ENCODE measurements at places on chromosomes 2 and 18.

DNA sequence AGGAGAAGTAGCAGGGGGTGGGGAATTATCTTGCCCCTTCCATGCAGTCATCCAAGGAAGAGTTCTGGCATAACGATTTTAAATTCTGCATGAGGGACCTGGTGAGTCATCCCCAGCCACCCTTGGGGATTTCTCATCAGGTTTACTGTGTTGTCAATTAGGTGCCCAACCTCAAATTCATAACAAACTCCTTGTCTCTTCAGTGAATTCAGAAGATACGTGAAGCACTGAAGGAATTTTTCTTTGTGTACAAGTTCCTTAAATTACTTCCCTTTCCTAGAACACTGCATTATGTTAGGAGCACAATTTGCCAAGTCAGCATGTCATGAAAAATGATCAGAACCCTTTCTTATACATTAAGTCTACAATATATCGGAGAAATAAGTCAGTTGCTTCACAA is 70.8 kb upstream of the NOSTRIN start:
- no peak for DNase-seq

- DNase-seq, result no peak
Measured at GRCh38 chr2:216839688-216840087, 20.2 kb downstream of the TNP1 start.

- DNase-seq, result peak; percentile 90
Measured at GRCh38 chr2:27095745-27096651, 9.4 kb downstream of the KHK start.

DNA sequence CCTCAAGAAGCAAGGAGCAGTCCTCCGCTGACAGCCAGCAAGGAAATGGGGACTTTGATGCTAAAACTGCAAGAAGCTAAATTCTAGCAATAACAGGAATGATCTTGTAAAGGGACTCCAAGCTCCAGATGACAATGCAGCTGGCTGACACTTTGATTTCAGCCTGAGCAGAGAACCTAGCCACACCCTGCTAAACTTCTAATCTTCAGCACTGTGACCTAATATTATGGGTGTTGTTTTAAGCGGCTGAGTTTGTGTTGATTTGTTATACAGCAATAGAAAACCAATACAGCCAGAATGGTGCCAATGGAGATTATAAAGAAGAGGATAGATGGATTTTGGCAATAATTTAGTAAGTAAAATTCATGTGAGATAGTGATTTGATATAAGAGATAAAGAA is 196.7 kb upstream of the SPHKAP start:
- no peak for DNase-seq

GRCh38 chr2:35873921-35874320 is 481.7 kb upstream of the CRIM1 start:
- DNase-seq, result no peak

GRCh38 chr2:171327043-171327496 is 106.7 kb downstream of the METTL8 start:
- DNase-seq, result no peak

- no peak for DNase-seq
Measured at GRCh38 chr18:3458378-3458777, 8.4 kb downstream of the TGIF1 start.

GRCh38 chr2:112803691-112804521 is 19.6 kb upstream of the IL1A start:
- no peak for DNase-seq

- DNase-seq, result peak; percentile 44
Measured at GRCh38 chr2:239881561-239882320, 143.4 kb downstream of the NDUFA10 start.

DNA sequence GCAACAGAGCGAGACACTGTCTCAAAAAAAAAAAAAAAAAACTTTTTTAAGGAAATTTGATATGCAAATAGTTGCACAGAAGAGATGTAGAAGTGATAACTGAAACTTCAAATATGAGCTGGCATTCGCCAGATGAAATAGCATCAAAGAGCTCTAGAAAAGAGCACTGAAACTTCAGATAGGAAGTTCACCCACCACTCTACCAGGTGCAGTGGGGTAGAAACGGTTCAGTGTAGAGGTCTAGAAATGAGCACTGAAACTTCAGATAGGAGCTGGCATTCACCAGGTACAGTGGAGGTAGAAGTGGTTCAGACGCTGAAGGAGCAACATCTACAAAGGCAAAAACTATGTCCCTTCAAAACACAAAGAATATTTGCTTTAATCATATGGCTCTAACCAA is 9.0 kb upstream of the ONECUT2 start:
- DNase-seq, result no peak

- no peak for DNase-seq
Measured at GRCh38 chr2:109339519-109339966, 210.5 kb downstream of the SH3RF3 start.

DNA sequence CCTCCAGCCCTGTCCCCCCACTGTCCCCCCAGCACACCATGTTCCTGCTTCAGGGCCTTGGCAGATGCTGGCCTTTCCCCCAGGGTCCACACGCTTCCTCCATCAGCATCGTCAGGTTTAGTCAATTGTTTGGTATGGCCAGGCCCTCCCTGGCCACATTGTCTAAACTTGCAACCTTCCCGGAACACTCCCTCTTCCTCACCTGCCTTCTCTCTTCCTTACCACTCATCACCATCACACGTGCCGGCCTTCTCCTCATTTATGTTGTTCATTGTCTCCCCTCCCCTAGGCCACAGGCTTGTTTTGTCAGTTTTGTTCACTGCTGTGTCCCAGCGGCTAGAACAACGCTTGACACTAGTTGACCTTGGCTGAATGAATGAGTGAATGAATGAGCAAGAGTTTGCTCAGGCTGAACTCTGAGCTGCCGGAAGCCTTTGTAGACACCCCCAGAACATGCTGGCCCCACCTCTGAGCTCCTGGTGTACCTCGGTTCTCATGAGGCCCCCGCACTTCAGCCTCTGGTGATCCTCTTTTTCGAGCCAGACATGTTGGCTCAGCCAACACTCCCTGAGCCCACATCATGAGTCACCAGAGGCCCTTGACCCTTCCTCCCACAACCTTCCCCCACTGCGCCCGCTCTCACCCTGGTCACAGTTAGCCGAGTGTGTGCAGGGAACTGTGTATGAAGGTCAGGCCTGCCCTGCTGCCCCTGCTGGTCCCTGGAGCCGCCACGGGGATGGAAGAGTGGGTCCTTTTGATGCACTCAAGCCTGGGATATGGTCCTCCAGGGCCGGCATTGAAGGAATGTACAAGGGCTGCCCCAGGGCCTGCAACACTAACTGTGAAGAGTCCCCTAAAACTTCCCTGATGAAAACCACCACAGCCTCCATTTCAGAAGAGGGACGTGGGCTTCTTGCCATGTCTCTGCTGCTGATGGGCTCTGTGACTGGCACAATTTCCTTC is 57.5 kb downstream of the HS1BP3 start:
- peak; percentile 95 for DNase-seq

GRCh38 chr2:129193961-129194360 is 785.5 kb upstream of the RAB6C start:
- DNase-seq, result no peak

- no peak for DNase-seq
Measured at GRCh38 chr2:222297600-222297935, 1.2 kb downstream of the PAX3 start.

- no peak for DNase-seq
Measured at GRCh38 chr2:101608408-101609310, 88.8 kb upstream of the MAP4K4 start.

DNA sequence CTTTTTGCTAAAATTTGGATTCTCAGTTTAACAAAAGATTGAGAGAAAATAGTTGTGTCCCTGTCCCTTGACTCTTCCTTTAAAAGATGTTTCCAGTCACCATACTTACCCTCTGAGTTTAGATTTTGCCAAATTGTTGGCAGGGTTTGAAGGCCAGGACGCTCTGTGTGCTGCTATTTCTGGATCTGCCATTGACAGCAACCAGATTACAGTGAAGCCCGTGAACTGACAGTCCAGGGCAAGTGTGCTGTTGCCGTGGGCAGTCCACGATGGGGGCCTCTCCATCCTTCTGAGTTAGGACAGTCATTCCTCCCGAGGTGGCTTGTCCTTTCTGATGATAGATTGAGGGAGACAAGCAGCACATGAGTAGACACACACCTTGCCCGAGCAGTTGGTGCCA is 89.9 kb downstream of the PTPRM start:
- DNase-seq, result no peak

- no peak for DNase-seq
Measured at GRCh38 chr18:32072321-32072720, 19.4 kb upstream of the RNF138 start.

GRCh38 chr2:102051692-102052277 is 60.0 kb downstream of the IL1R2 start:
- no peak for DNase-seq

DNA sequence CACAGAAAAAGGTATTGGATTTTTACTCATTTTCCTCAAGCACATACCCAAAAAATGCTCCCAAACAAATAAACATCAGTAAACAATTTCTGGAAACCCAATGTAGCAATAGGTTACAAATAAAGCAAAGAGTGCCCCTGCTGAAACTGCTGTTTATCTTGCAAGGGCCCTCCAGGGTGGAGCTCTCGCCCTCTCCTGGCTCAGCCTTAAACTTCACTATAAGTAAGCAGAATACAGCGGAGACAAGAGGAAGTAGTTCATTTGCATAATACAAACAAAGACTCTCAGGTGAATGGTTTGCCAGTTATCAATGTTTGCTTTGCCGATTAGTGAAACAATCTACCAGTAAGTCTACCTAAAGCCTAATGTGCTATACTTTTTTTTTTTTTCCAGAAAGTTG is 437.6 kb downstream of the DLGAP1 start:
- DNase-seq, result no peak

DNA sequence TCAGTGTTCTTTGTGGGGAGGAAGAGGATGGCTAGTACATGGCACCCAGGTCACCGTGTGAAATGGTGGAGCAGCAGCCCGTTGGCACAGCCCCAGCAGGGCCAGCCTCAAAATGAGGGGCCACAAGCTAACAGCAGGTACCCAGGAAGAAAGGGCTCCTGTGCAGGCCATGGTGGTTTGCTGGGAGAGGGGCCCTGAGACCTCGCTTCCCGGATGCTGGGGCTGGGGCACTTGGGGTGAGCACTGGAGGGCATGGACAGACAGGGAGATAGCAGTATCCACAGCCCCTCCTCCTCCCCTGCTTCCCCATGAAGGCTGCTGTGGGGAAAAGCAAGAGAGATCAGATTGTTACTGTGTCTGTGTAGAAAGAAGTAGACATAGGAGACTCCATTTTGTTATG is 16.2 kb upstream of the TEX44 start:
- DNase-seq, result no peak

DNA sequence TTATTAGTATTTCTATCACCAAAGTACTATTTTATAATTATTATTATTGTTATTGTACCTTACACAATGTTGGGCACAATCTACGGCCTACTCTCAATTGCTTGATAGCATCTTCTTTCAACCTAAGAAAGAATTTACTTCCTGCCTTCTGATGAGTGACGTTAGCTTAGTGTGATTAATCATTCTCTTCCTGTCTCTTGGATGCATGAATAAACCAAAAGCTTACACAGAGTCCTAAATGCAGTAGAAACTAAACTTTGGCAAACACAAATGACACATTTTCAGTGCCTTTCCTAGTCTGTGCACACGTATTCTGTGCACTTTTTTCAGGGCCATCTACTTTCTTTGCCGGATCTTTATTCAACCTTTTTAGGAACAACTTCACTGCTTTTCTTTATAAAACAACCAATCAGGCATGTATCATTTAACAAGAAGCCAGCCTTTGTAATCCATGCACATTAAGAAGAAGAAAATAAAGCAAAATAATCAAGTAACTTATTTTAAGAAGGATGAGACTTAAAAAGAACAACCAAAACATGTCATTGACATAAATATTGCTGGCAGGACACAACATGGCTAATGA is 19.1 kb downstream of the TRAK2 start:
- no peak for DNase-seq

DNA sequence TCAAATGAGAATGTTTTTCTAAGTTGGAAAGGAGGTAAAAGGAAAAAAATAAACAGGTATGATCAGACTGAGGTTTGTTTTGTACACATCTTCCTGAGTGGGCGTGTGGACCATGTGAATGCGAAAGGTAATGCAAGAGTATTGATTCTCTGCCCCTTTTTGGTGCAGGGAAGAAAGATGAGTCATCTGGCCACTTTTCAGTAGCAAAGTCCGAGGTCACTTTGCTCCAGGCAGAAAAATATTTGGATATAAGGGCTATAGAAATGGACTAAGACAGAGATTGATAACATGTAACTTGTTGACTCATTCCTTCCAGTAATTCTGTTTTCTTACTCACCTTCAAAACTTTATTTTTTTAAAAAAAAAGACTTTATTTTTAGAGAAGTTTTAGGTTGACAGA is 130.5 kb downstream of the DSEL start:
- DNase-seq, result no peak

GRCh38 chr2:191262436-191262835 is 17.2 kb downstream of the MYO1B start:
- DNase-seq, result no peak

- no peak for DNase-seq
Measured at GRCh38 chr2:120206022-120206581, 17.1 kb downstream of the TMEM185B start.

DNA sequence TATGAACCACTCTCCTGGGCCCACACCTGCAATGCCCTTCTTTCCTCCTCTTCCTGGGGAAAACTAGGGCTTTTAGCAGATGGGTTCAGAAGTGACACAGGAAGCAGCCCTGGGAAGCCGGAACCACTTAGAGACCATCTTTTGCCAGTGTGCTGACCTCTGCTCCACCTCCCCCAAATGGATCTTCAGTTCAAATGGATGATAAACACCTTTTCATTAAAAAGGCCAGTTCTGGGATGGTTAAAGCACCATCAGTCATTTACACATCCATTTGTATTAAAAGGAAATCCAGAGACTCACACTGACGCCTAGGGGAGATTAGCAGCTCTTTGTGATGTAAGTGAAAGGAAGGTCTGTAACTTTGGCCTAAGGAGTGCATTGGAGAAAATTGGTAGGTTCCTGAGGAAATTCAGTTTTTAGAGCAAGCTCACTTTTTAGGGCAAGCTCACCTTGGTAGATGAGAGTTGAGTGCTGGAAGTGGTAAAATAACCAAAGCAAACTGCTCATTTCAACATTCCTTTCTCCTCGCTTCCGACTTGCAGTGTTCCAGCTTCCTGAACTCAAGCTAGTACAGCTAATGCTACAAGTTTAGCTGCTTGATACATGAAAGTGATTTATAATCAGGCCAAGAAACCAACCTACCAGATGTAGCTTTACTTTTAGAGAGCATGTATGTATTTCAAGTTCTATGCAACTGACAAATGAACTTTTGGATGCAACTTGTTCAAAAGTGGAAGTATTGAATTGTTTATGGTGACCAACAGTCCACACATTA is 47.7 kb downstream of the ACTR2 start:
- DNase-seq, result no peak

GRCh38 chr18:41128545-41128944 is 826.5 kb upstream of the PIK3C3 start:
- no peak for DNase-seq

- no peak for DNase-seq
Measured at GRCh38 chr2:143473216-143473615, 344.0 kb downstream of the ARHGAP15 start.

GRCh38 chr2:239953418-239954061 is 71.6 kb downstream of the NDUFA10 start:
- DNase-seq, result peak; percentile 46

DNA sequence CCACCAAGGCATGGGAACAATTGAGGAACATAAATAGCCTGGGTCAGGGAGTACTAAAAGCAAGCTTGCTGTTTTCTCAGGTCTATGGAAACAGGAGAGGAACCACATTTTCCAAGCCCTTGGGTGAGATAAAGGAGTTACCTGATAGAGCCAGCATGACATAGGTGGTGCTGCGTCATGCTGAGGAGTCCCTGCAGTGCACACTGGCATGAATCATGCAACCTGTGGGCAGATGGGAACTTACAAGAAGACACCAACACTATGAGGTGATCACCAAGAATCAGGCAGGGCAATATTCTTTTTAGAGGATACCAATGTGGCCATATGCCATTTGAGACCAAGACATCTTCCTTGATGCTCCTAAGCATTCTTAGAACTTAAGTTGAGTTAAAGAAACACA is 531.8 kb downstream of the ZEB2 start:
- no peak for DNase-seq

Measured in right lobe of liver (tissue), 6 donors.